ENCODE measurements at places on chromosomes 4 and X. TPM values are rescaled to one million over a fixed set of nuclear protein-coding genes. Genes with fewer than 3 reads are reported as not detected.
A peak's percentile ranks its signal among the peaks of the same experiment; 100 is the strongest.

Gene RAB33A
- 1.5 TPM for polyA plus RNA-seq

- DNase-seq: peak; percentile 68
Measured at GRCh38 chr4:34250562-34250961, 1993.8 kb downstream of the ARAP2 start.

DNA sequence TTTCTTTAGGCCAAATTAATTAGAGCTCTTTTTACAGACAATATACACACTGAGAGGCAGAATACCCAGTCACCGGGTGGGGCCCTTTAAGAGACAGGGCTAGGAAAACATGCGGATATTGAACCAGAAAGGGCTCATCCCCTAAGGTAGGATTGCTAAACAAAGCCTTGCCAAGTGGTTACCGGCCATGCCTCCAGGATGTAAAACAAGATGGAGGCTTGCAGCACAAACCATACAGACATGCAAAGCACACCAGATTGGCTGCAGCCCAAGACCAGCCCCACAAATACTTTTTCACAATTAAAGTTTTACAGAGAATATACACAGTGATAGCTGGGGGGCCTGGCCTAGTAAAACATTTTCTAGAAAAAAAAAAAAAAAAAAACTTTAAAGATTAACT lies 210.0 kb downstream of the KLHL4 start:
- DNase-seq: no peak

DNA sequence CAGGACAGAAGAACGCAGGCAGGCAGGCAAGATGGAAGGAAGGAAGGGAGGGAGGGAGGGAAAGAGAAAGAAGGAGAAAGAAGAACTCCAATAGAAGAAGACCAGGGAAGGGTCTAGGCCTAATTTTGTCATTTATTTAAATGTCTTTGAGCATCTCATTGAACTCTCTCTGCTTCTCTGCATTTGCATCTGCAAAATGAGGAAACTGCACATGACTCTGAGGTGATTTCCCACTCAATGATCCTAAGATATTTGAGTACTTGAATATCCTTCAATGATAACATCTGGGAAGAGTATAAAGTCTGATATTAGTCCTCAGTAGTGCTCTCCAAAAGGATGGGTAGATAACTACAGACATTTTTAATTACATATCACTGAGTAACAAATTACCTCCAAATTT lies 33.1 kb upstream of the RBPJ start:
- no peak for DNase-seq

DNA sequence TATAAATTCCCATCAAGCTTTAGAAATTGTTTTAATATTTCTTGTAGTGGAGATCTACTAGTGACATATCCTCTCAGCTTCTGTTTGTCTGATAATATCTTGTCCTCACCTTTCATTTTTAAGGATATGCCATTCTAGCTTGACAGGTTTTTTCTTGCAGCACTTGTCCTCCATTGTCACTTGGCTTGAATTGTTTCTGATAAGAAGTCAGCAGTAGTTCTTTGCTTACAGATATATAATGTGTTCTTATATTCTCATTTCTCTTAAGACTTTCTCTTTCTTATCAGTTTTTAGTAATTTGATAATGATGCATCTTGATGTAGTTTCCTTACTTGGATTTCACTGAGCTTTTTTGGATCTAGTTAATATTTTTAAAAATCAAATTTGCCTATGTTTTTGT lies 120.6 kb upstream of the NUDT6 start:
- peak; percentile 13 for DNase-seq

- DNase-seq: no peak
Measured at GRCh38 chr4:36286481-36286871, 5.1 kb downstream of the DTHD1 start.

GRCh38 chr4:76546759-76547742 lies 112.0 kb downstream of the SHROOM3 start:
- DNase-seq: peak; percentile 93

- DNase-seq: no peak
Measured at GRCh38 chr4:24055623-24056022, 165.8 kb upstream of the PPARGC1A start.

Gene MMAA
- 9.9 TPM for polyA plus RNA-seq

DNA sequence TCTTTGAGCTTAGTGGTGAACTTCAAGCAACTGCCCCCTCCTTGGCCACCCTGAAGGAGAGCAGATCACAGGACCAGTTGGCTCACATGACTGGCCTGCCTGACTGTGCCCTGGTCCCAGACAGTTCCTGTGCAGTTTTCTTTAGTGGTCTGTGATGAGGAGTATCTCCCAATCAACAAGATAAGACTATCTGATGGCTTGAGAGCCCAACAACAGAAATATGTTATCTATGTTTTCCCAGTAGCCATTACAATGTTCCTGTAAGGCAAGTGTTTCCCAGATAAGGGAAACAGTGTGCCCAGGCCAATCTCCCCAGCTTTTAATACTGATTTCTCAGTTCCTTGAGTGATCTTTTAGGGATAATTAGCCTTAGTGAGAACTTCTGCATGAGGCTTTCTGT lies 14.2 kb upstream of the TIMM8A start:
- DNase-seq: no peak

DNA sequence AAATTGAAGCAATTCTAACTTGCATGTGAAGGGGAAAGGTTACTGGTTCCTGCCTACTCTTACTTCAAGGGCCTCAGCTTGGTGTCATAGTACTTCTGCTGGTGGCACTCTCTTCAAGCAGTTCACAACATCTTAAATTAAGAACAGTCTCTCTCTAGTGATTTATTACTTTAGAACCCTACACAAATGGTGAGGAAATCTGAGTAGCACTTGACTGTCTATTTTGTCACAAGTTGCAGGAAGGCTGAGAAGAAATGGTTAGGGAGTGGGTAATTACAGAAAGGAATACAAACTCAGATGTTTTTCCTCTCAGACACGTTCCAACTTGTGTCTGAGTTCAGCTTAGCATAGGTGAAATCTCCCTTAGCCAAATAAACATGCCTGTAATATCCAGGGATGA lies 242.3 kb upstream of the GRIA3 start:
- DNase-seq: no peak

GRCh38 chrX:5084279-5084678 lies 1144.4 kb downstream of the NLGN4X start:
- no peak for DNase-seq
